ENCODE measurements at places on chromosomes 1 and 21.
A peak's percentile ranks its signal among the peaks of the same experiment; 100 is the strongest.

GRCh38 chr1:233700338-233700737 lies 86.4 kb downstream of the KCNK1 start:
- no peak for DNase-seq

DNA sequence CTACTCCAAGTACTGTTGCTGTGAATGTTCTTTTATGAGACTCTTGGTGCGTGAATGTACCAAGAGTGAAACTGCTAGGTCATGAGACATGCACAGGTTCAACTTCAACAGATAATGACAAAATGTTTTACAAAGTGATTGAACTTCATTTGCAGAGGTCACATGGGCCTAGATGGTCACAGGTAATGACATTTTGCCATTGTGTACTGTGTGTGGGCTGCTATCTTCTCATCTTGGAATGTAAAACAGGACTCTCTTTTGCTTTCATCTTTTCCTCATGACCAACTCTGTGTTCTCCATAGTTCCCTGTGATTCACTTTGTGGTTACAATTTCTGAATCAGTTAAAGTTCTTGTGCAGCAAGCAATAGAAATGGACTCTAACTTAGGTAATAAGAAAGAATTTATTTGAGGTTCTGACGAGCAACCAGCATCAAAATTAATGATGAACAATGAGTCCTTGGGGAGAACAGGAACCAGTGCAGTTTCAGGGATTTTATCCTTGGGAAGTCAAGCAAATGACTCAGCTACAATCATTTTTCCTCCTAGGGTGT lies 16.2 kb upstream of the TSNAX start:
- DNase-seq, result peak; percentile 19

GRCh38 chr1:33364565-33364918 lies 43.6 kb upstream of the A3GALT2 start:
- DNase-seq, result no peak

DNA sequence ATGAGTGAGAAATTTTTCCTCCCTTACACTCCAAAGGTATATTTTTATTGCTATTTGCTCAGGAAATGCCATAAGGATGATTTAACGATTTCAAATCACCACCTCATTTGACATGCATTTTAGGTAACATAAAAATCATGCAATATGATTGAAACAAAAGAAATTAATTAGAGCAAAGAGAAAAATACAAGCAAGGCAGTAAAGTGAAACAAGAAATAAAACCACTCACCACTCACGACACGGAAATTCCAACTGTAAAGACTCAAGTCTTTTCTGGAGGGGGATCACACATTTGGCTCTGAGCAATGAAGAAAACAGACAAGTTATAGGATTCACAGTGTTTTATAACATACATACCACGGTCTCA lies 86.8 kb upstream of the ARHGAP29 start:
- DNase-seq, result no peak

DNA sequence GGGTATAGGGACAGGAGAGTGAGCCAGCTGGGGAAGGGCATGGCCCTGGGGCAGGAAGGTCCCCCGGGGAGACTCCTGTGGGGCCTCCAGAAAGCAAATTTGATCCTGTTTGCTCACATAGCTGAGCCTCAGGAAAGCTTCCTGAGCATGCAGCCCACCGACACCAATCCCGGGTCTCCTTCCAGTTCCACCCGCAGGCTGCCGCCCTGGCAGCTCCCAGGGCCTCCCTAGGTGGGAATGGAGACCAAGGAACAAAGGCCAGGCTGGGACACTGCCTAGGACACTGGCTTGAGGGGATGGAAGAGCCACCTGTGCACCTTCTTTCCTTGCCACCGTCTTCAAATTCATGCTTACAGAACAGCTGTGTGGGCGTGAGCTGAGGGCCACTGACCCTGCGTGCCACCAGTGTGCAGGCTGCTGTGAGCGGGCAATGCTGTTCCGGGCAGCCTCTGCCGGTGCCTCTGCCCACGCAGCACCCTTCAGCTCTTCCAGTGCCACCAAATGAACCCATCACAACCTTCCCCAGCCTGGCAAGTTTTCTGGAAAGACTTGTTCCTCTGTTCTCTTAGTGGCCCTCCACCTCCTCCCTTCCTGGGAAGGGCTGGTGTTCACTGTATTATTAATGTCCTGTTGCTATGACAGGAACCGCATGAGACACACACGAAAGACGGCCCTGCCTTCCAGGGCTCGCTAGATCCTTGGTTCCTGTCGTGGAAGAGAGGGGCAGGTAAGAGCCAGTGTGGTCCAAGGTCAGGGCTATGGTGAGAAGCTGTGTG lies 53.6 kb downstream of the ACBD3 start:
- DNase-seq, result no peak

GRCh38 chr1:2330519-2331199 lies 60.7 kb downstream of the MORN1 start:
- no peak for DNase-seq

GRCh38 chr1:236523704-236524141 lies at the start of gene LGALS8:
Gene LGALS8, plus strand, starts transcription at chr1:236523982. Its CDS starts 2,089 bp downstream, at chr1:236526071.
- peak; percentile 82 for DNase-seq

- no peak for DNase-seq
These were observed 82.2 kb upstream of the SOD1 start for GRCh38 chr21:31577271-31577670.

DNA sequence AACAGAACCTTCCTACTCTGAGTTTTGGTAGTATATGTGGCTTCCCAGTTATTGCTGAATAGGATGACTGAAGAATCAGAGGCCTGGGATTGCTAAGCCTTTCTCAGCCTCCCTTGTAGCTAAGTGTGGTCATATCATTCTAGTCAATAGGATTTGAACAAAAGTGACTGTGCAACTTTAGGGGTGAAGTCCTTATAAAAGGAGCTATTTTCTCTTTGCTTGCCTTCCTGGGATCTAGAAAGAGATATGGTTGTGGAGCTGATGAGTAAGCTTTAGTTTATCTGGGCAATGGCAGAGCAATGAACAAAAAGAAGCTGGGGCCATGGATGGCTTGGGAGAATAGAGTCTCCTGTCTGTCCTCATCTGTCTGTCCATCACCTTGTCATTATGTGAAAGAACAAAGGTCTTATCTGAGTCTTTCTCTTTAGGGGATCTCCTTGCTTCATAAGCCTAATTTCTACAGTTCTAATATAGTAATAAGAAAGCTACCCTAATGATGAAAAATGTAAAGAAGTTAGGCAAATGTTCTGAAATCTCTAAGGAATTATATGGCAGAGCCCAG lies 91.5 kb downstream of the TENT5C start:
- DNase-seq, result no peak

DNA sequence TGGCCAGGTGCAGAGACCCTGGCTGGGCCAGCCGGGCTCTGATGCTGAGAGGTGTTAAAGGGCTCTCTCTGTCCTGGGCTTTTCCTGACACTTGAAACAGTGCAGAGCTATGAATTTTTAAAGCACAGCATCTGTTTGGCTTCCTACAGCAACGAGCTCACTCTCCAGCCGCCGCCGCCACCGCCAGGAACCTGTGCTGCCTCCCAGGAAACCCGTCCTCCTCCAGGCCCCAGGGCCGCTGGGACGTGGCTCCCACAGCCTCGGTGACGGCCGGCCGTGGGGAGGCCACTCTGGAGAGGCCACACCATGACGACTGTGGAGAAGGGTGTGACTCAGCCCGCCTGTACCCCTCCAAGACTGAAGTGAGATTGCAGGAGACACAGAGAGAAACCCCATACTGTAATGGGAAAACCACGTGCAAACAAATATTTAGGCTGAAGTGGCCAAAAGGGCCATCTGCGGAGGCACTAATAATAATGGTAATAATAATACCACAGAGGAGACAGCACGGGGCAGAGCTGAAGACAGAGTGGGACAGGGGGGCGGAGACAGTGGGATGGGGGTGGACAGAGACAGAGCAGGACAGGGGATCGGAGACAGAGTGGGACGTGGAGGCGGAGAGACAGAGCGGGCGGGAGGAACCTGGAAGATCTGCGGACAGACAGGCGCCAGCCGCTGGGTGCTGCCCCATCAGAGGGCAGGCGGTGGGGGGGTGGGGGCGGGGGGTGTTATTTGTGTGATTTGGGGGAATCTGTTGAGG lies 139.2 kb downstream of the CASZ1 start:
- no peak for DNase-seq

DNA sequence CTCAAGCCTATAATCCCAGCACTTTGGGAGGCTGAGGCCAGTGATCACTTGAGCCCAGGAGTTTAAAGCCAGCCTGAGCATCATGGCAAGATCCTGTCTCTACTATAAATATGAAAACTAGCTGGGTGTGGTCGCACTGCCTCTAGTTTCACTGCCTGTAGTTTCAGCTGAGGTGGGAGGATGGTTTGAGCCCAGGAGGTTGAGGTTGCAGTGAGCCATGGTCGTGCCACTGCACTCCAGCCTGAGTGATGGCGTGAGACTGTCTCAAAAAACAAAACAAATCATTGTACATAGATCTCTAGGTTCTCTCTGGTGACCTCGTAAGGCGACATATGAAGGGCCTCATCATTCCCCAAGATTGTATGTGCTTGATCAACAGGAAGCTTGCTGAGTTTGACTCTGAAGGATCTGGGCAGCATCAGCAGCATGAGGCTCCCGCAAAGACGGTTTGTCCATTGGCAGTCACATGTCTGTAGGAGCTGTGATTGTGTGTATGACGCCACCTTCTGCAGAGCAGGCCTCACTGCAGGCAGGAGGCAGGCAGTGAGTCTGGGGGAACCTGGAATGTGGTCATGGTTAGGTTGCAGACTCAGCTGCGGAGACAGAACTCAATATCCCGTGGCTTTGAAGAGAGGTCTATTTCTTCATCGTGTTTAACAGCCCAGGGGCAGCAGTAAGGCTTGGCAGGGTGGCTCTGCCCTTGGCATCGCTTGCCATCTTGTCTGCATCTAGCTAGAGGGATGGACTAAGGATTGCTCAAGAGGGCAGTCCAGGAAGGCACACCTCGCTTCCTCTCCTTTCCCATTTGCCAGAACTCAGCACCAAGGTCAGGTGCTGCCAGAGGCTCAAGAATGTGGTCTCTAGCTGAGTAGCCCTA lies 14.0 kb downstream of the ATP5PO start:
- no peak for DNase-seq

- DNase-seq, result no peak
These were observed 63.0 kb downstream of the RHBG start for GRCh38 chr1:156431769-156432668.

DNA sequence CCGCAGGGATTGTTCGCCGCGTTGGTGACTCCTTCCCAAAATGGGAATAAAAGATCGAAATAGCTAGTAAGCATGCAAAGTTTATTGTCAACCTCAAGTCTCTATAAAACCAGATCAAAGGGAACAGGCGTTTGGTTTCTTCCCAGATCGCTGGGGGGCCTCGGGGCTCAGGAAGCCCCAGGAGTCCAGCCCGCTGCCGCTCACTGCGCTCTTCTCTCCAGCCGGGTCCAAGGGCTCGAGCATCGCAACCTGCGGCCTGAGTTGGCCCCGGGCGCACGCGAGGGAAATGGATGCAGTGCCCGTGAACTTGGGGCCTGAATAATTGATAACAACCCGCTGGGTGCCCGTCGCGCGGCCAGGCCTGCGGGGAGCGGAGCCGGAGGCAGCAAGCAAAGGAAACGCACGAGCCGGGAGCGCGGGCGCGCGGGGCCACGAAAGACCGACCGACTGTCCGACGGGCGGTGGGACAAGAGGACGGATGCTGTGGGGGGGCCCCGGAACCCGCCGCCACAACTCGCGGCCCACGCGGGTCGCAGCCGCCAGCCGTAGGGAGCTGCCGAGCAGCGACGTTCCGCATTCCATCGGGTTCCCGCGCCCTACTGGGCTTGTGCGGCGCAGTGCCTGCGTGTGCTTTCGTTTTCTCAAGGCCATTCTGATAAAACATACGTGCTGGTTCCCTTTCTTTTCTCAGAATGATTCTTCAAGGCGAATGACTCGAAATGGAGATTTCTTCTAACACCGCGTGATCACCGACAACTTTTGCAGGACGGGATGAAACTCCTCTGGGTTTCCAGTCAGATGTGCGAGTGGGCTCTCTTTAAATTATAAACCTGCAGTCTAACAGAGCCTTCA lies 14.0 kb upstream of the ALX3 start:
- DNase-seq, result no peak

DNA sequence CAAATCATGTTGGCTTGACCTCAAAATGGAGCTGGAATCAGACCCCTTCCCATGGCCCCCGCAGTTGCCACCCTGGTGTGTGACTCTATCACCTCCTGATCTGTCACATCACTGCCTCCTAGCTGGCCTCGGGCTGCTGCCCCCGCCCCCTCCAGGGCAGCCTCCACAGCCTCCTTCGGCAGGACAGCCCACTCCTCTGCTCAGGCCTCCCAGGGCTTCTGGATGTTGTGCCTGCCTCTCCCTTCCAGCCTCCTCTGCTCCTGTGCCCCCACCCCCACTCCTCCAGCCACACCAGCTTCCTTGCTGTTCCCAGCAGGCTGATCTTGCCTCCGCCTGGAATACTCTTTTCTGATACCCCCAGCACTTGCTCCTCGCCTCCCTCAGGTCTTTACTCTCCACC lies 134.4 kb upstream of the EDN2 start:
- DNase-seq, result no peak

DNA sequence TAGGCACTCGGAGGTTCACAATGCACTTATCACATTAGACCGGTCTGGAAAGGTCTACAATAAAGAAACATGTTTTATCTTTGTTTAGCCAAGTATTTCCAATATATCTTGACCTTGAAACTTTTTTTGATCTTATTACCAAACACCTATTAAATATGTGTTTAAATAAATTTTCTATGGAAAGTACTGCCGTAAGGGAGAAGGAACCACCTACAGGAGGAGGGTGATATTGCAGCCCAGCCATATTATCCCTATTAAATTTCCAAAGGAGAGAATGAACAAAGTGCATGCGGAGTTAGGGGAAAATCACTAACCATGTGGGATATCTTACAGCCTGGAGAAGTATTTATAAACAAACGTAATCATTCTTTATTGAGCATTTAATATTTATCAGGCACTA lies 14.5 kb downstream of the BRINP2 start:
- no peak for DNase-seq

DNA sequence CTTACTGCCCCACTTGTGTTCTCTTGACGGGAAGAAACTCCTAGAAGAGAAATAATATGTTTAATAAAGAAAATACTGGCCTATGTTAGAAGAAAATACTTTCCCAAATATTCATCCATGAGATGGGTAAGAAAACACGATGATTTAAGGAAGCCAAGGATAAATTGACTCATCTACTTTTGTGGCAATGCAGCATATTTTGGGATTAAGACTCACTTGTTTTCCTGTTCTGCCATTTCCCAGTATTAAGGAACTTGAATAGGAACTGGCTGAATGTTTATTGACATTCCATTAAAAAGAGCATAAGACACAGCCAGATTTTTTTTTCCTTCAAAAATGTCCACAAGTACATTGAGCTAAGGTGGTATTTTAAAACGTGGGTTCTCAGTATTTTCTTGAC lies 10.9 kb upstream of the ADAMTS5 start:
- no peak for DNase-seq

DNA sequence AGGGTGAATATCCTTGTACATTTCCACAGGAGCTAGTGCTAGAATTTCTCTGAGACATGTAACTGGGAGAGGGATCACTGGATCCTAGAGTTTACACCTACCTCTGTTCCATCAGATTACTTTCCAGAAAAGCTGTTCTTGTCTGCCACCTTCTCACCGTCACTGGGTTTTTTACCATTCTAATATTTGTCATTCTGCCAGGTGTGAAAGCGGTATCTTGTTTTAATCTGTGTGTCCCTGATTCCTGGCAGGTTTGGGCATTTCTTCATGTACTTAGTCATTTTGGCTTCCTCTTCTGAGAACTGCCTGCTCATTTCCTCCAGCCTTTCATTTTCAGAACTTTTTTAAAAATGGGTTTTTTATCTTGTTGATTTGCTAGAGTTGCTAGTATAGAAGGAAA lies 5.1 kb downstream of the PMF1 start:
- DNase-seq, result no peak

- no peak for DNase-seq
These were observed 109.9 kb downstream of the SPAG17 start for GRCh38 chr1:118075116-118075515.
